Left renal cortex interstitium (tissue), 4 donors: ENCODE measurements at places on chromosomes 1 and 21.

- no peak for DNase-seq
Measured at GRCh38 chr1:226217273-226217672, 6.2 kb upstream of the MIXL1 start.

GRCh38 chr1:226575739-226576378 lies 27.3 kb downstream of the STUM start:
- no peak for DNase-seq

GRCh38 chr1:229059671-229060539 lies 211.0 kb upstream of the RAB4A start:
- no peak for DNase-seq

- peak; percentile 62 for DNase-seq
Measured at GRCh38 chr21:37365517-37366481, 774 bp upstream of the DYRK1A start.

- DNase-seq = no peak
Measured at GRCh38 chr1:206588492-206588891, 23.8 kb downstream of the EIF2D start.

- no peak for DNase-seq
Measured at GRCh38 chr1:198261886-198262285, 105.1 kb downstream of the NEK7 start.

GRCh38 chr1:15246960-15247614 lies at the start of gene FHAD1:
Gene FHAD1 (plus strand): TSS chr1:15247223. CDS start chr1:15251785, 4,562 bp downstream.
- DNase-seq = peak; percentile 59

GRCh38 chr1:43951021-43951985 lies 4.6 kb downstream of the IPO13 start:
- no peak for DNase-seq

- DNase-seq = no peak
Measured at GRCh38 chr1:15997076-15997585, 6.9 kb upstream of the SRARP start.

- DNase-seq = no peak
Measured at GRCh38 chr1:223091896-223092295, 51.2 kb downstream of the TLR5 start.

DNA sequence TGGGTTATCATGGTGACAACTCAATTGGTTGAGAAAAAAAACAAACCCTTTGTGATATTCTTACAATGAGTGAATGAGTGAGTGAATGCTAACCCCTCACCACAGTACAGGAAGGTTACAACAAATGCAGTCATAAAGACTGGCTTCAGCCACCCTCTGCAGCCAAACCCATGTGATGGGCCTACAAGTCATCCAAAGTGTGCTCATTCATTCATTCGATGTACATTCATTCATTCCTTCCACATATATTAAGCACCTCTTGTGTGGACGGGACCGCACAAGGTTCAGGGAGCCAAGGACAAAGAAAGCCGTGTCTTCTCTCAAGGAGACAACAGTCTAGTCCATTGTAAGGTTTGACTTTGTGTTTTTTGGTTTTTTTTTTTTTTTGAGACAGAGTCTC lies 49.4 kb downstream of the WDR4 start:
- no peak for DNase-seq
